ENCODE measurements at places on chromosomes 11 and 22.

DNA sequence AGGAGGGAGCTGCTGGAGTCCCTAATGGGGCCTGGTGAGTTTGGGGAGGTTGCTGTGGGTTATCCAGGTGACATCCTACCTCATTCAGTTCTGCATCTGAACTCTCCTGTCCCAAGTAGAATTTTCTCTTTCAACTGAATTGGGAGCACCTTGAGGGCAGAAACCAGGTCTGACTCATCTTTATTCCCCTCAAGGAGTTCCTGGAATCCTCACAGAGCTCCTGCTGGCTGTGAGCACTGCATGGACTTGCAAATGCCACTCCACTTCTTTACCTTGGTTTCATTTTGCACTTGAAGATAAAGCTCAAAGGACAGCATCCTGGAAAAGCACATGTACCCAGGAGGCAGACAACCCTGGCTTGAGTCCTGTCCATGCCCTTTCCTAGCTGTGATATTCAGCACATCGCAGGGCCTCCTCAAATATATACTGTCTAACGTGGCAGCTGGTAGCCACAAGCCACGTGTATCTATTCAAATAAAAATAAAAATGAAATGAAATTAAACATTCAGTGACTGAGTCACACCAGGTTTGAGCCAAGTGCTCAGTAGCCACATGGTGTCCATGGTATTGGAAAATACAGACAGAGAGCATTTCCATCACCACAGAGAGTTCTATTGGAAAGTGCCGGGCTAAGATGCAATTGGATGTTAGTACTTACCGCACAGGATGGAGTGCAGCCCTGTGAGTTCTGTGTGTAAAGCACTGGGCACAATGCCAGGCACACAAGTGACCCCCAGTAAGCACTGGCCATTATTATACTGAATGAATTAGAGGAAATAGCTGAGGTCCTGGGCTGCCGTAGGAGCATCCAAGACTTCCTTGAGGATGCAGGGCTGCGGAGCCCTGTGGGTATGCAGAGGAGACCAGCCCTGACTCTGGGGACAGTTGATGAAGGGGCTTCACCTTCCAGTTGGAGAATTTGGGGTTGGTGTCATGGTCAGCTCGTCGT lies 149.0 kb downstream of the PKNOX2 start:
- peak; percentile 15 for DNase-seq

DNA sequence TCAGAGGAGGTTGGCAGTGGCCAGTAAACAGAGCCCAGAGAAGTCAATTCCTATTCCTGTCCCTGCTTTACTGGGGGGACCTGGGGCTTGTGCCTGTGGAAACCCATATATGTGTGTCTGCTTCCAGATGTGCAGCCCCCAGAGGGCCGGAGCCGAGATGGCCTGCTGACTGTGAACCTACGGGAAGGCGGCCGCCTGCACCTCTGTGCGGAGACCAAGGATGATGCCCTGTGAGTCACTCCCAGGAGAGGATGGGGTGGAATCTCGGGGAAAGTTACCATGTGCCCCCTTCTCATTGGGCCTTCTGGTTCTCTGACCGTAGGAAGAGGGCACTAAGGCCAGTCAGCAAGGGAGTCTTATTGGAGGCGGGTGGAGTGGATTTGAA lies 5.3 kb downstream of the PLEKHB1 start:
- DNase-seq, result no peak

GRCh38 chr11:11155962-11156815 lies 196.9 kb downstream of the CSNK2A3 start:
- no peak for DNase-seq

GRCh38 chr11:134062265-134063123 lies 6.4 kb upstream of the JAM3 start:
- no peak for DNase-seq

- DNase-seq, result no peak
Measured at GRCh38 chr11:83508804-83509203, 222.6 kb upstream of the CCDC90B start.

GRCh38 chr11:12113294-12113693 lies 2.9 kb downstream of the MICAL2 start:
- DNase-seq, result no peak

DNA sequence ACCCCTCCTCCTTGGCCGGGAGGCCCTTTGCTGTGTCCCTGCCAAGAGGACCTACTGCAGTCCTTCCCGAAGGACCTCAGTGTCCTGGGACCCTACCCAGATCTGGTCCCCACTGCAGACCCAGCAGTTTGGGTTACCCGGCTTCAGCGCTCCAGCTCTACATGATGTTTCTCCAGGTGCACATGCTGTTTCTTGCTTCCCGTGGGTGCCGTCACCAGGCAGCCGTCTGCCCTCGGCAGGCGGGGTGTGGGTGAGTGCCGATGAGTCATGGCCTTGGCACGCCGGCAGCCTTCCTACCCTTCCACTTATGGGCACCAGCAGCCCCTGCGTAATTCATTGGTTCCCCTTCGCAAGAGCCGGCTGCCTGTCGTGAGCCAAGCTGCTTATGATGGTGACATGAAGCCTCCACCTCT lies 101.8 kb downstream of the BCR start:
- DNase-seq, result no peak

DNA sequence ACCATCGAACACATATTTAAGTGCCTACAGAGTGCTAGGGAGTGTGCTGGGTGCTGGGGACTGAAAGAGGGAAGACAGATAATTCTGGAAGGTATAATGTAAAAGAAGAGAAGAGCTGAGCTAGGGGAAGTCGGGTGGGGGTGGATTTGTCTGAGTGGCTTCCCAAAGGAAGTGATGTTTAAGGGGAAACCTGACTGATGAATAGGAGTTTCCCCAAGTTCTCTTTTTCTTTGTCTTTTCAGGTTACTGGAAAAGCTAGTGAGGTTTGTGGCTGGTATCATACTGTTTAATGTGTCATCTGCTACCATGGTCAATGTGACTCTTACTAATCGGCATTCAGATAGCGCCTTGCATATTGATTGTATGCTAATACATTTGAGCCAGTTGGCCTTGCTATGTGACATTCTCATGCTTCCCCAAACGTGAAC lies 151.6 kb upstream of the MTMR2 start:
- no peak for DNase-seq
